EH (cell line): ENCODE measurements at places on chromosomes 12 and 14.

GRCh38 chr14:71550367-71550766 lies 381.9 kb upstream of the RGS6 start:
- DNase-seq = no peak

DNA sequence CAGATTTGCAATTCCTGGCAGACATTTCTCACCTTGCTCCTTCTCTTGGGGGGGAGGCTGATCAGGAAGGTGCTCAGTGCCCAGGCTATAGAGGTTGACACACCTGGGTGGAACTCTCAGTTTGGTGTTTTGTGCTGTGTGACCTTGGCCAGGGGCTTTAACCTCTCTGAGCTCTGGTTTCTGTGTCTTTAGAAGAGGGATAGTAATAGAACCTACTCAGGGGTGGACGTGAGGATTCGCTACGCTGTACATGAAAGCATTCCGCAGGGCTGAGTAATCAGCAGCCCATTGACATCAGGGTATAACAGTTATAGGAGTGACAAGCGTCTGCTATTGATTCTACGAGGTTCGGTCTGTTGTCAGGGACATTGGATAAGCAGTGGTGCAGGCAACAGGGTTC lies 98.1 kb downstream of the PHETA1 start:
- DNase-seq = peak; percentile 17

DNA sequence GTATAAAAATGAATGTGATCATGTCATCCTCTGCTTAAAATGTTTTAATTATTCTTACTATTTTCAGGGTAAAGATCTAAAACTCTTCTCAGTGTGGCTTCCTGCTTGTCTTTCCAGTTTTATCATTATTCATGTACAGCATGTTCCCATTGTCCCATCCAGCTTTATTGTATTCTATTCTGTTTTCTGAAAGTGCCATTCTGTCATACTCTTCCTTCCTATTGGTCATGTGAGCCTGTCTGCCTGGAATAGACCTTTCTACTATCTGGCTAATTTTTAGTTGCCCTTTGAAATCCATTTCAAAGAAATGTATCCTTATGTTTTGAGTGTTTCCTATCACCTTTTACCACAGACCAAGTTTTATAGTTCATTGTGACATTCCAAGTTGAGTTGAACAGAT lies 34.9 kb downstream of the PALS1 start:
- DNase-seq = no peak

DNA sequence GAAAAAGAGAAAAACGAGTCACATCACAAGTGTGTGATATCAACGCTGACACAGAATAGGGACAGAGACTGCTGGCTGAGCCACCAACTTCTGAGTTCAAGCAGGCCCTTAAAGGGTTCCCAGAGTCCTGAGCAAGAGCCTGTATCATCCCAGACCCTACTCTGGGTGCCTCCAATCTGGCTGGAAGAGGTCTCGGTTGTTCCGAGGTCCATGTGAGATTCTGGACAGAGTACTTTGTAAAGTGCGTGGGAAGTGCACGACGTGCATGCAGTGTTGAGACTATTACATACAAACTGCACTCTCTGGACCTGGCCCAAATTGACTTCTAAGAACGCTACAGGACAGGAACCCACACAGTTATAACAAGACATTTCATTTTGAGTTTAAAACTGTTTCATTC lies 40.6 kb downstream of the MOK start:
- no peak for DNase-seq

- DNase-seq = no peak
Observed at GRCh38 chr12:49292729-49293055, 2.3 kb upstream of the PRPH start.

GRCh38 chr12:46574847-46575246 lies 202.3 kb upstream of the SLC38A2 start:
- DNase-seq = no peak
